HL-60 (cell line): ENCODE measurements at places on chromosomes 2 and 18.
A peak's percentile ranks its signal among the peaks of the same experiment; 100 is the strongest.

DNA sequence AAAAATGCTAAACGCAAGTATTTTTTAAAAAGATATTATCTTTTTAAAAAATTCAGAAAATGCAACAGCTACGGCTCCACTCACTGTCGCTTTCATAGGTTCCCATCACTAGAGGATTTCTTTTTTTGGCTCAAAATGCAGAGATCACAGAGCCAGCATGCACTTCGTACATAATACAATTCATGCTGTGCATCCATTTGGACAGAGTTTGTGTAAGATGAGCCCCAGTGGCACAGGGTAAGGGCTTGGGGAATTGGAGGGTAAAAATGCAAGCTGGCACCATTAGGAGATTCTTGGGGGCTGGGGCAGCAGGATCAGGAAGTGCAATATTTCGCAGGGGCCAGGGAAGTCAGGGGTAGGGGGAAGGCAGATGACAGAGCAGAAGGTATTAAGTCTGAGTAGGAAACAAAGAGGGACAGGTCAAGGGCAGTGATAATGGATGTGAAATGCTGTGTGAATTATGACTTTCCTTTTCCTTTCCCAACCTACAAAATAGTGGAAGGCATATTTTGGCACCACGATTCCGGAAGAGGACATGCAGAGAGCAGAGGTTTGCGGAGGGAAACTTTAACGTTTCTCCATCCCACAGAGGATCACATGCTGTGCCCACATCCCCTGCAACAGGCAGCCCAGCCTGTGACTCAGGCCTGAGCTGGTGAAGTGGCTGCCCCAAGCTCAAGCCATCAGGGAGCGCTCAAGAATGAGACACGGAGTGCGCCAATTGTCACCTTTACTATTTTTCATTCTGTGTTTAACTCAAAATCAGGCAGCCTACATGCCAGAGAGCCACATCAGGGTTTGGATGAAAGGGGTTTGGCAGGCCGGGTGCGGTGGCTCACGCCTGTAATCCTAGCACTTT, 4.7 kb downstream of the CAPG start:
- DNase-seq: peak; percentile 80

GRCh38 chr2:45890819-45891218, 239.3 kb downstream of the PRKCE start:
- no peak for DNase-seq

GRCh38 chr2:13676269-13676668, 956.2 kb upstream of the LRATD1 start:
- DNase-seq: no peak

GRCh38 chr2:136801661-136802060, 36.3 kb downstream of the THSD7B start:
- DNase-seq: no peak
